ENCODE measurements at places on chromosomes 4 and X.

- no peak for DNase-seq
Measured at GRCh38 chr4:139738846-139739613, 73.4 kb downstream of the MGST2 start.

DNA sequence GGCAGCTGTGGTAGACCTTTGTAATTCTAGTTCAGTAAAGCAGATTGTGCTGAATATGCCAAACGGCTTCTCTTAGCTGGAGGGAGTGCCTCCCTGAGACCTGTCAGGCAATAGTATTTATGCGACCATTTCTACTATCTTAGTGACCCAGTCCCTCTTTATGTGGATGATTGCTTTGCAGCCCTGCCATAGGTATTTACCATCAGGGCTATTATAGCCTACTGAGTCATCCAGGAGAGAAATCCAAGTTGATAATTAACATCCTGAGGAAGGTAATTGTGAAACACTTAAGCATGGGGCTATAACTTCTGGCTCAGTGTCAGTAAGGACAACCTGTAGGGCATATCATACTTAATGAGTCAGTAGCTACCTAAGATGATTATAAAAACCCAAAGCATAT, 103.9 kb upstream of the MAOA start:
- DNase-seq: no peak

DNA sequence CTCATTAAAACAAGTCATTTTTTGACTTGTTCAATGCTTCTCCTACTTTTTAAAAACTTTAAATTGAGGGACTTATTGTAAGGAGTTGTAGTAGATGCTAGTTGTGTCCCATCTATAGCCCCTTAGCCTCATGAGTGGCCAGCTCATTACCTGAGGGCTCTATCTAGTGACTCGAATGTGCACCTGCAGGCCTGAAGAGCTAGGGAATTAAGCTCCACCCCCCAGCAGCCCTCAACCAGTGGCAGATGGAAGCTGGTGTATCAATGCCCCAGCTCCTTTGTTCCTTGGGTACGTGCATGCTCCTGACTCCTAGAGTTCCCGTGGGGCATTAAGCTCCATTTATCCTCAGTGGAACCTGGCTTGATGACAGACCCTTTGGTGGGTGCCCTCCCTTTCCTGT, 146.7 kb upstream of the FAM9B start:
- no peak for DNase-seq

GRCh38 chrX:3263681-3264126, 82.7 kb downstream of the MXRA5 start:
- no peak for DNase-seq

DNA sequence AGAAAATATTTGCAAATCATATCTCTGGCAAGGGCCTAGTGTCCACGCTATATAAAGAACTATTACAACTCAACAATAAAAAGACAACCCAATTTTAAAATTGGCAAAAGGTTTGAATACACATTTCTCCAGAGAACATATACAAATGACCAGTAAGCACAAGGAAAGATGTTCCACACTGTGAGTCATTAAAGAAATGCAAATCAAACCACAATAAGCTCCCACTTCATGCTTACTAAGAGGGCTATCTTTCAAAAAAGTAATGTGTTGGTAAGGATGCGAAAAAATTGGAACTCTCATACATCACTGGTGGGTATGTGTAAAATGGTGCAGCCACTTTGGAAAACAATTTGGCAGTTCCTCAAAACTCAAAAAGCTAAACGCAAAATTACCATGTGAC, 884.0 kb upstream of the INTU start:
- DNase-seq: no peak

- DNase-seq: no peak
Measured at GRCh38 chrX:69062493-69062892, 102.8 kb downstream of the PJA1 start.

GRCh38 chr4:30882443-30882842, 162.3 kb downstream of the PCDH7 start:
- no peak for DNase-seq
